Peyer's patch (tissue), 4 donors: ENCODE measurements at places on chromosomes 1 and 21.

GRCh38 chr1:203473781-203474305, 1.8 kb upstream of the PRELP start:
- no peak for DNase-seq

DNA sequence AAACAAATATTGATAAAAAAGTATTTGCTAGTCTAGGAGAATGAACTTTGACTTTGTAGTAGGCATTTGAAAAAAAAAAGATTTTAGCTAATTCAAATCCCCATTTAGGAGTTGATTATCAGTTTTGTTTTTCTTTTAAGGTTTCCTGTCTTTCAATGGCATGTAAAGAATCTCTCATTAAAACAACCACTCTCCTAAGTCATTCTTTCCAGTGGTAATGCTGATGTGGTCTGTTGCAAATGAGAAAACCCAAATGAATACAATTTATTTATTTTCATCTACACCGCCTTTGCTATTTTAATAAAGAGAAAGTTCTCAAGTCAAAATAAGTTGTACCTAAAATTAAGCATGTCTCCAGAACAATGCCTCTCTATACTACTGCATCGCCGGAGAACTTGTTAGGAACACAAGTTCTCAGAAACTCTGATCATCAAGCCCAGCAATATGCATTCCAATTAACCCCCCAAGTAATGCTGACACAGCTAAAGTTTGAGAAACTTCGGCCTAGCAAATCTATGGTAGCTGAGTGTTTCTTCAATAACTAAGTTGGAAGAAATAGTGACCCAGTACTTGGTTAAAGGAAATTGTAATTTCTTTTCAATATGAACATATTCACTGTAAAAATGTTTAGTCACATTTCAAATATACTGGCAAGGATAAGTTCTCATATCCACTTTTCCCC, 255.1 kb downstream of the PTPRC start:
- DNase-seq, result no peak

GRCh38 chr1:167714098-167714438, 7.7 kb upstream of the MPZL1 start:
- peak; percentile 93 for DNase-seq

DNA sequence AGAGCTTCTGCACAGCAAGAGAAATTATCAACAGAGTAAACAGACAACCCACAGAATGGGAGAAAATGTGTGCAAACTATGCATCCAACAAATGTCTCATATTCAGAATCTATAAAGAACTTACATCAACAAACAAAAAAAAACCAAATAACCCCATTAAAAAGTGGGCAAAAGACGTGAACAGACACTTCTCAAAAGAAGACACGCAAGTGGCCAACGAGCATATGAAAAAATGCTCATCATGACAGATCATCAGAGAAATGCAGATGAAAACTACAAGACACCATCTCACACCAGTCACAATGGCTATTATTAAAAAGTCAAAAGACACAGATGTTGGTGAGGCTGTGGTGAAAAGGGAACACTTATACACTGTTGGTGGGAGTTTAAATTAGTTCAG, 257.0 kb downstream of the GRIK1 start:
- DNase-seq, result no peak

DNA sequence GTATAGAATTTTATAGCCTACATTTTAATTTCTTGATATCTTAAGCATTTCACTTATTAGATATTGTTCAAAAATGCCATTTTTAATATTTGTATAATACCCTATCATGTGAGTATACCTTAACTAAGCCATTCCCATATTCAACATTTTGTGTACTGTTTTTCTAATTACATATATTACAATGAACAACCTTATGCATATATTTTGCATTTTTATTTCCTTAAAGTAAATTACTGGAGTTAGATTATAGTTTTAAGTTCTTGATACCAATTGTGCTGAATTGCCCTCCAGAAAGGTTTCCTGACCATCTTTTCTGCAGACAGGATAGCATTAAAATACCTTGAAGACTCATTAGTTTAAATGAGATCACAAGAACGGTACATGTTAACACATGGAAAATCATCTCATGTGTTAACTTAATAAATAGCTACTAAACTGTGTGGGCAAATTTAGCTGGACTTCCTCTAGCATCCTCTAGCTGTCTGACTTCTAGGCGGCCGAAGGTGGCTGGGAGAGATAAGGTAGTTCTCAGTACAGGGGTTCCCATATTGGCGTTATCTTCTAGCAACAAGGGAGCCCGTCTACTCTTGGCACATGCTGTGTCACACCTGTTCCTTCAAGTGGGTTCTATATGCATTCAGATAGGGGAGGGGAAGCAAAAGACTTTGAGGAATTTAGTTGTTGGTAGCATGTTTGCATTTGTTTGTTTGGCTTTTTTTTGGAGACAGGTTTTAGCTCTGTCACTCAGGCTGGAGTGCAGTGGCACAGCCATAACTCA, 8.9 kb downstream of the DCLRE1B start:
- no peak for DNase-seq

- no peak for DNase-seq
Measured at GRCh38 chr1:85815906-85816305, 107.7 kb upstream of the ZNHIT6 start.

DNA sequence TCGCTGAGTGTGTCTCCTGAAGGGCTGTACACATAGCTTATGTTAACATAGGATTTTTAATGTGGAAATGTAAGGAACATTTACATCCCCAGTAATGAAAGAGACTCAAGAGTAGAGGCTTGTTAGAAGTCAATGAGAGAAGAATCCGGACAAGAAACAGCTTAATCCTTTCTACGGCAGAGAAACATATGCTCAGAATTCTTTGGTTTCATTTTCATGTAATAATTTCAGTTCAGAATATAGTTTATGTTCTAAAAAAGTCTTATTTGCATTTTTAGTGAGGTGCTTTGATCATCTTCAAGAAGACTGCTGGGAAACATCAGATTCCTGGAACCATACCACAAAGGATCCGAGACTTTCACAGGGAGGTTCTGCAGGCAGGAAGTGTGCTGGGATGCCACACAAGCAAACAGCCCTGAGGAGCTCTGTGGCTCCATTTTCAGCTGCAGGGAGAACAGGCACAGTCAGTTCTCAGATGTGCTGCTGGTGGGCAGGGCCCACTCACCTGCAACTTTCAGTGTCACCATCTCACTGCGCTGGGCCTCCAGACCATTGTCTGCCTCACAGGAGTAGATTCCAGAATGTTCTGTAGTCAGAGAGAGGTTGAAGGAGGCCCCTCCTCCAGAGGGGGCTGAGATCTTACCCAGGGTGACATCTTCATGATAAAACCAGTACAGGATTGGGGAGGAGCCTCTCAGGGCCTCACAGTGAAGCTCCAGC, 28.4 kb downstream of the FCRL5 start:
- no peak for DNase-seq

- DNase-seq, result peak; percentile 64
Measured at GRCh38 chr1:9253004-9253403, 18.4 kb downstream of the H6PD start.

DNA sequence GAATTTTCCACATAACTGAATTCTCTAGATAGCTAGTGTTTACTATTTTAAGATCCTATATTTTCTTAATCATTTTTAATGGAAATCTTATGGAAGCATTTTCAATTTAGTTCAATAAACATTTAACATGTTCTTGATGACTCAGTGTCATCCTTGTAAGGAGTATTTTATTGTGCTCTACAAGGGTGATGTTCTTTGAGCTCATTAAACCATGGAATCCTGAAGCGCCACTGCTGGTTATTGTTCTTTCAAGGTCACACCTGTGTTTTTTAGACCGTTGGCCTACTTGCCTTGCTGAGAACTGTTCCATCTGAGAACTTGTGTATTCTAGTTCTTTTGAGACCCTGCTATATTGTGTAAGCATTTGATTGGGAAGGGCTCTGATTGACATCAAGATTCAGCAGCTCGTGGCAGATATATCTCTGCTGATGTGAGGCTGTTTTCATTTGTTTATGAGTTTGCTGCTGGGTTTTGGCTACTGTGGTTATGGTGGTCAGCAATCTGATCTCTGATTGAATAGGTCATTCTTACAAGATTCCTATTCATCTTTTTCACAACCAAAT, 132.0 kb downstream of the GIPC2 start:
- no peak for DNase-seq
